Smooth muscle cell of trachea (primary cell): ENCODE measurements at places on chromosomes 1 and 21. TPM values are rescaled to one million over a fixed set of nuclear protein-coding genes. Genes with fewer than 3 reads are reported as not detected.

Gene NBPF10
- 2.0 and 4.4 TPM in 2 replicates for total RNA-seq

Gene FAM177B
- not detected in 2 replicates for total RNA-seq

Gene NCMAP
- not detected in 2 replicates for total RNA-seq

Gene SPATA46
- not detected in 2 replicates for total RNA-seq

Gene DNAJC28
- 1.3 and 3.2 TPM in 2 replicates for total RNA-seq

Gene NR1I3
- not detected in 2 replicates for total RNA-seq

Gene G0S2
- total RNA-seq, result 17.6 and 20.8 TPM in 2 replicates

Gene EXTL1
- 0.29 and 0.83 TPM in 2 replicates for total RNA-seq

Gene GOLT1A
- total RNA-seq, result not detected in 2 replicates

Gene CCDC27
- not detected in 2 replicates for total RNA-seq

Gene LRRC53
- total RNA-seq, result not detected in 2 replicates
